ENCODE measurements at places on chromosomes 7 and 10. TPM values are rescaled to one million over a fixed set of nuclear protein-coding genes. Genes with fewer than 3 reads are reported as not detected.

The TMEM130 gene
- total RNA-seq, result 0.60 TPM

- DNase-seq, result no peak
Measured at GRCh38 chr7:129925416-129926002, 27.3 kb downstream of the UBE2H start.

The ZNF680 gene
- total RNA-seq, result 24.6 TPM

DNA sequence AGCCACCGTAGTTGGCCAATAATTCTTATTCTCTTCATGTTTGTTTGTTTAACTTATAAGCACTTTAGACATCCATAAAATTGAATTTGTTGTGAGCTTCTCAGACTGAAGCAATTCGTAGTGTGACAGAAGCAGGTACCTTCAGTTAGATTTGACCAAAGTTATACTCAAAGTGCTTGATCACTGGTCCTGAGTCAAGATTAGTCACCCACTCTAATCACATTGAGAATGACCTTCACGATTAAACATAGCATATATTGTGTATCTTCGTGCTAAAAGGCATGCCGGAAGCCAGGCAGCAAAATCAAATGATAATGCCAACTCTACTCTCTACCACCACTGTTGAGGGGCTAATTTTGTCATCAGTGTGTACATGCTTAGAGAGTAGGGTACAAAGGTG, 763.7 kb upstream of the MBL2 start:
- no peak for DNase-seq

The TMEM139 gene
- 70.5 TPM for total RNA-seq

The CYP2C19 gene
- total RNA-seq, result not detected

GRCh38 chr10:52615756-52616394, 156.7 kb downstream of the MBL2 start:
- DNase-seq, result no peak

DNA sequence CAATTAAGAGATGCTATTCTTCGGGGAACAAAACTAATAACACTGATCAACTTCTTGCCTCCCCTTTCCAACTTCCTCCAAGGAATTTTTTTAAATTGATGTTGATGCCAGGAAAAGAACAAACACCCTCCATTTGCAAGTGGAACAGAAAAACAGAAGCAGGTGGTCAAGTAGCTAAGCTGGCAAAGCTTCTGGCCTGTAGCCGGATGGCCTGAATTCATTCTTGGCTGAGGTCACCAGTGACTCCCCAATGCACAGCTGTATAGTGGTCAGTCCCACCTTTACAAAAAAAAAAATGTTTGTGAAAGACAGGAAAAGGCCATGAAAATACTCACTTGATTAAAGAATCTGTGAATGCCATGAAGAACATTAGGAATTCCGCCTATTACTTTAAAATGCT, 39.1 kb downstream of the DOCK4 start:
- no peak for DNase-seq

DNA sequence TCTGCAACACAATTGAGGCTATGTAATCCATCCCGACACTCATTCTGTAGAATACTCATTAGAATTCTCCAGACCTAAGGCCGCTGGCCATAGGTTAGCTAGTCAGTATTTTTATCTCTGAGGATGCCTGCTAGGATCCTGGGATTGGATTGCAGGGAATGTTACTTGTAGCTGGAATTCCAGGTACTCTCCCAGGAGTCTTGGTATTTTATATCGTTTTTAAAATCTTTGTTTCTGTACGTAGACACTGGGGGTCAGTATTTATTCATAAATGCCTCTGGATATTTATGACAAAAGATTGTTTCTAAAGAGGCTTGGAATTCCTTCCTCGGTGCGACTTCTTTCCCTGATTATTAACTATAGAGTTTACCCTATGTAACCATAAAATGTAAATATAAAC, 40.1 kb downstream of the BPGM start:
- no peak for DNase-seq

DNA sequence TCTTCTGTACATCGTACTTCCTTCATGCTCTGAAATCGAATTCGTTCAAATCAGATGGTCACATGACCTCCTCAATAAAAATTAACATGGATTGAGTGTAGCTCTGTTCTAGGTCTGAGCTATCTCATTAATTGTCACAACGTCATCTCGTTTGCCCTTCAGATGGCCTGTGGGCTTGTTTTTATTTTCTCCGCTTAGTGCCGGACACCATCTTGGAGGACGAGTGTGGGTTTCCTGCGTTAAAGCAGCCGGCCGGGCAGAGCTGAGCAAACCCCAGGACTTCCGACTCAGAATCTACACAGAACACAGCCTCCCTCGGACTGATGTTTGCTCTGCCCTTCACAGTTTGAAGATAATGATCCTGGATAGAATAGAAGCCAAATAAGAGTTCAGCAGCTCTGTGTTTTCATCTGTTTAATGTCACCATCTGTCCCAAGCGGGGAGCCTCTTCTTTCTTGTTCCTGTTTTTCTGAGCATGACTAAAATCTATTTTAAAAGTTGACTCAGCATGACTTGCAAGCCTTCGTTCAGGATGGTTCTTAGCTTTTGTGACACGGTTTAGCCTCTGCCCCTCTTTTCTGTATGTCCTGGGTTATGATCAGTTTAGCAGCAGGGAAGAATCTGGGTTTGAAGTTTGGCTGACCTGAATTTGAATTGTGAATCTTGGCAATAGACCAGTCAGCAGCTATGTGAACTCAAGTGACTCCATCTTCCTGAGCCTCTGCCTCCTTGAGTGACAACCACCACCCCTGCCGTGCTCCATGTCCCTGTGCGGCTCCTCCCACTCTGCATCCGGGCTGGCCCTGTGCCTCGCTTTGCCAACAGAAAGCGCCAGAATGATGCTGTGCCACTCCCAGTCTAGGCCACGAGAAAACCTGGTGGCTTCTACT, 30.6 kb upstream of the GALNTL5 start:
- DNase-seq, result no peak

DNA sequence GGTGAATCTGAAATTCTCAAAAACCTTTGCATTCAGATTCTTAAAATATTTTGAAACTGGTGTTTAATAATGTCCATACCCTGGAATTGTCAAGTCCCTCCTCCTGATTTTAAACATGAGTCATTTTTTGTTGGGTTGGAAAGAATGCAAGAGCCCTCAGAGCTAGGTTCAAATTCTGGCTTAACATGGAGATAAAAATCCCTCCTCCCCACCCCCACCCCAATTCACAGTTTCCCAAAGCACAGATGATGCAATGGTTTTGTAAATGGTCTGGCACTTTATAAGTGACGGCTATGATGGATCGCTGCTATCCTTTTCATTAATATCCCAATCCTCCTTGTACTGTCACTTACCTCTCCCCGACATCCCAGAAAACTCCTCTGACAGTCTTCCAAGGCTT, 332.8 kb downstream of the PLXNA4 start:
- no peak for DNase-seq

DNA sequence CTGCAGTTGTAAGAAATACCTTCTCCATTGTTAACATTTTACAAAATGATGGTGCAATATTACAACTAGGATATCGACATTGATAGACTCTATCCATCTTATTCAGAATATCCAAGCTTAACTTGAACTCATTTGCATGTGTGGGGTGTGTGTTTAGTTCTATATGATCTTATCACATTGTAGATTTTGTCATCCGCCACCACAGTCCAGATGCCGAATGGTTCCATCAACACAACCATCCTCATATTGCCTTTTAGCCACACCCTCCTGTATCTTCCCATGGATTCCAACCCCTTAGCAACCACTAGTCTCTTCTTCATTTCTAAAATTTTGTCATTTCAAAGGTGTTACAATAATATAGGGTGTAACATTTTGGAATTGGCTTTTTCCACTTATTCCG, 452.9 kb upstream of the AKR1E2 start:
- DNase-seq, result no peak

The ZNF365 gene
- total RNA-seq, result 8.2 TPM

The PDGFA gene
- total RNA-seq, result 54.3 TPM

The PPP1R9A gene
- total RNA-seq, result 32.8 TPM

DNA sequence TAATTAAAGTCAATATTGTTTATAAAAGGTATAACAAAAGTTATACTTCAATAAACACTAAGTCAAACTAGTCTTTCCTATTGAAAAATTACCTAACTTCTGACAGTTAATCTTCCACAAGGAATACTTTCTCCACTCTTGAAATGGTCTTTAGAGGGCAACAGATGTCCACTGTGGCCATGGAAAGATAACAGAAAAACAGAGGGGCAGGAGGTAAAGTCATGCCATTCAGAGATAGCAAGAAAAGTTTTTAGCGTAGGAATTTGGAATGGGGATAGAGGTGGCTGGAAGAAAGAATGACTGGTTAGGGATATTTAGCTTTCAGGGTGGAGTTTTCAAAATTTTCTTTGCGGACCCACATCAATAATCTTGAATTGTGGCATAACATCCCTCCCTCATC, 34.7 kb downstream of the HYCC1 start:
- no peak for DNase-seq

GRCh38 chr10:114239117-114239993, at the start of gene VWA2:
VWA2 (plus strand) TSS chr10:114239254; CDS start chr10:114248714, 9,460 bp downstream.
- DNase-seq, result peak; percentile 25

GRCh38 chr10:36880898-36881297, 244.5 kb upstream of the ANKRD30A start:
- peak; percentile 27 for DNase-seq

DNA sequence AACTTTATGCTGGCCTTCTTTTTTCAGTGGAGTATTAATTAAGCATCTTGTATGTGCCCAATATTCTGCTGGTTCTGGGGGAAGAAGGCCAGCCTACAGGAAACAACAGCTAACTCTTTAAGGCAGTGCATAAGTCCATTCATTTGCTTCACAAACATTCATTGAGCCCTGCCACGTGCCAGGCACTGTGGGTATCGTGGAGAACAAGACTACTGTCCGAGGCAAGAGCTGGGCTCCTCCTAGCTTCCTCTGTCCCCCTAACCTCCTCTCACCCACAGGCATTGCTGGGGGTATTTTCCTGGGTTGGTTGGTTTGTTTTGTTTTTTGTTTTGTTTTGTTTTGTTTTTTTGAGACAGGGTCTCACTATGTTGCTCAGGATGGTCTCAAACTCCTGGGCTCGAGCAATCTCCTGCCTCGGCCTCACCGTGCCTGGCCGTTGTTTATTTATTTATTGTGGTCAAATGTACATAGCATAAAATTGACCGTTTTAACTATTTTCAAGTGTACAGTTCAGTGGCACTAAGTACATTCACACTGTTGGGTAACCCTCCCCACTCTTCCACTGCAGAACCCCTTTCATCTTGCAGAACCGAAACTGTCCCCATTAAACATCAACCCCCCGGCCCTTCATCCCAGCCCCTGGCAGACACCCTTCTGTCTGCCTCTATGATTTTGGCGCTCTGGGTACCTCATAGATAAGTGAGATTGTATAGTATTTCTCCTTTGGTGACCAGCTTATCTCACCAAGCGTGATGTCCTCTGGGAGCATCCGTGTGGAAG, 32.6 kb downstream of the CHST3 start:
- no peak for DNase-seq

DNA sequence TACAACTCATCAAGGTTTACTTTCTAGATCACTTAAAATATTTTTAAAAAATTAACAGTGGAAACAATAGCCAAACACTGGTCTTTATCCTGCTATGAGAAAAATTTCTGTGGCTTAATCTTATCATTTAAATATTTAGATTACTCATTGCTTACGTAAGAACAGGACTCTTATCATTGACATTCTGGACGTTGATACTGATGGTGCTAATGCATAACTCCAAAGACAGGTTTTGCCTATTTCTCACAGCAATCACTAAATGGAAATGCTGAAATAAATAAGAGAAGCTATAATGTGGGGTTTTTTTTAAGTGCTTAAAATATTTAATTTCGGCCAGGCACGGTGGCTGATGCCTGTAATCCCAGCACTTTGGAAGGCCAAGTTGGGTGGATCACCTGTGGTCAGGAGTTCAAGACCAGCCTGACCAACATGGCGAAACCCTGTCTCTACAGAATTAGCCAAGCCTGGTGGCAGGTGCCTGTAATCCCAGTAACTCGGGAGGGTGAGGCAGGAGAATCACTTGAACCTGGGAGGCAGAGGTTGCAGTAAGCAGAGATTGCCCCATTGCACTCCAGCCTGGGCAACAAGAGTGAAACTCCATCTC, 195.0 kb downstream of the HGF start:
- no peak for DNase-seq

DNA sequence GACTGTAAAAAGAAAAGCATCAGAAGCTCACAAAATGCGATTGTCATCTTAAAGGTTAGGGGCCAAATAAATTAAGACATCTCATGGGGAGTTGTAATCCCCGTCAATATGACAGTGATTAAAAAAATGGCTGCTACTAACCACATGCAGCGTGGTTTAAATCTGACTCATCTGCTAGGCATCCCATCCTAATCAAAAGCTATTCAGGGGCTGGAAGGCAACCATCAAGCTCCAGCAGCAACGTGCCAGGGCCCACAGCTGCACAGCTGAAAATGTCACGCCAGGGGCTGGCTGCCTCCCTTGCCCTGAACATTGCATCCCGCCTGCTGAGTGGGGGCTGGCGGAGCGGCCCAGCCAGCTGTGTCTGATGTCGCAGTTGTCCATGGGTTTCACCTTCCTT, 66.3 kb upstream of the FRMD4A start:
- DNase-seq, result peak; percentile 94

DNA sequence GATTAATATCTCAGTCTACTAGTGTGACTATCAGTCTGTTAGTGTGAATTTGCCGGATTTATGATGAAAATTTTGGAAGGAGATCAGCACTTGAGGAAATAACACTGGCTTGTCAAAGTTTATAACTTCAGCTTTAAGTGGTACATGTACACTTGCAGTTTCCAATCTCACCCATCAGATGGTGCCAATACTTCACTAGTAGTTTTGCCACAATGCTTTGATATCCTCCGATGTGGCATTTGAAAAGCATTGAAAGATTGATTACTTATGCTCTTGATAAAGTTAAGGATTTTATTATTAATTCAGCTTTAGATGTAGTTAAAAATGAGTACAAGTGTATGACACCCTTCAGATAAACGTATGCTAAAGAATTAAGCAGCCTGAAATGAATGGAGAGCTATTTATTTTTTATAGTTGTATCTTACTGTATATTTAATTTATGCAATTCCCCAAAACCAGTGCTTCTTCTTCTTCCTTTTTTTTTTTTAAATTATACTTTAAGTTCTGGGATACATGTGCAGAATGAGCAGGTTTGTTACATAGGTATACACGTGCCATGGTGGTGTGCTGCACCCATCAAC, 98.2 kb downstream of the ANLN start:
- DNase-seq, result peak; percentile 73

DNA sequence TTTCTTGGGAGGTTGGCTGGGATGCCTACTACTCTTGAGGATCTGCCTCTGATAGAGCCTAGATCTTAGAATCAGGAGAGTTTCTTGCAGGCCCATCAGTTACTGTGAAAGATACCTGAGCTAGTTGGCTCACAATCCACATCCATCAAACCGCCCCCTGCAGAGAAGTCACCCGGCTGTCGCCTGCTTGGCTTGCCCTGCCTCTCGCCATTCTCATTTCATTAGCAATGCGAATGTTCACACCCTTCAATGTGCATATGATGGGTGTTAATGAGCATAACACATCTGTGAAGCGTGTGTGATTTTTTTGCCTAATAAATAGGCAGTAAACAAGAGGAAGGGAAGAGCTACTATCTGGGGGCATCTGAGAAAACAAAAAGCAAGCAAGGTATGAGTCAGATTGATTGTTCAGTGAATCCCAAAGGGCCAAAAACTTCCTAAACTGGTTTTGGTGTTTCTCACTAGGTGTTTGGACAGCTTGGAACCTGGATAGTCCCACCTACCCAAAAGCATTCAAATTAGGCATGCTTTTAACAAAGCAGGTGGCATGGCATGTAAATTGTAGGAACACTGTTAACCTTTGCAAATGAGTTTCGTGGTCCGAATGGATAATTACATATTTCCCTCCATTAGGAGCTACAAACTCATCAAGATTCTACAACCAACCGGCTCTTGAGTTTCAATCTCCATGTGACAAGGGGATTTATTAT, 272.3 kb upstream of the C7orf33 start:
- DNase-seq, result no peak
